ENCODE measurements at places on chromosomes 2 and 18.

- DNase-seq, result no peak
Measured at GRCh38 chr2:235582081-235582686, 88.3 kb downstream of the AGAP1 start.

GRCh38 chr2:133437492-133437891 lies 130.8 kb downstream of the NCKAP5 start:
- DNase-seq, result no peak

- DNase-seq, result peak; percentile 68
Measured at GRCh38 chr18:48002933-48003365, 72.5 kb upstream of the SMAD2 start.

GRCh38 chr2:215313255-215313613 lies 1.4 kb downstream of the ATIC start:
- no peak for DNase-seq

GRCh38 chr18:22828171-22828570 lies 105.0 kb upstream of the RBBP8 start:
- no peak for DNase-seq

DNA sequence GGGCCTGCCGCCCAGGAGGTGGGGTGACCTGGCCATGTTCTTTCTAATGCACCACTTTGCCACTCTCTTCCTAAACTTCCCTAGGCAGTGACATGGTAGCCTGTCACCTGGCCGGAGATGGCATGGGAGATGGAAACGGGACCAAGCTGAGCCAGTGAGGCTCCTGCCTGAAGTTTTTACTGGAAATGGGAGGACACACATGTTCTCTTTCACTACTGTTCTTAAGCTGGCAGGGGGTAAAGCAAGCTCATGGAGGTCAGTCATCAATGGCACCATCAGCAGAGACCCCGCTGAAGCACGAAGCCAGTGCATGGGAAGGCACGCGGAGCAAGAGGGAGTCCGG lies 50.7 kb downstream of the ATIC start:
- DNase-seq, result no peak

DNA sequence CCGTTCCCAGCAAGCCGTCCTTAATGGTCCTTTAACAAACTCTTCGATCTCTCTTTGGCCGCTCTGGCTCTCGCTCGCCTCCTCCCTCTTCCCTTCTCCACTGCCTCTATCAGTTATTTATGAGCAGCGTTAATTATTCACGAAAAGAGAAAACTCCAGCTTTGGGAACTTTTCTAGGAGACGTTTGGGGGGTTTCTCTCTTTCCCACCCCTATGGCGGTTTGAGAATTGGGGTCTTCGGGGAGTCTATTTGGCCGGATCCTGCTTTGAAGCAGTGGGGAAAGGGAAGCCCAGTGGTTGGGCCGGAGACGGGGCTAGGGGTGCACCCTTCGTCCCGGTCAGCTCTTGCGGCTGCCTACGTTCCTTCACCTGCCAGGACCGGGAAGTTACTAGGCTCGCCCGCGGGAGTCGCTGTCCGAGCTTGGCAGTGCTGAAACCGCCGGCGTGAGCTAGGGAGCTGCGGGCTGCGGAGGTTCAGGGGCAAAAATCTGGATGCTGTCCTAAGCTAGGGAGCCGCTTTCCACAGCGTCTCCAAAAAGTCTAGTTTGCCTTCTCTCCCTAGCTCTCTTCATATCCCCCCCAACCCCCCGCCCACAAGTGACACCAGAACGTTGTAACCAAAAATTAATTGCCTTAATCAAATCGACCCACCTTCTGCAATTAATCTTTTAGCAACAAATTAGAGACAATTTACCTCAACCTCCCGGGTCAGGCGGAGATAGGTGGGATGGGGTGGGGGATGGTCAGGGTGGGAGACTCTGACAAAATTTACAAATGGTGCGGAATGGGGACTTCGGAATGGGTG lies 8.9 kb upstream of the SKOR2 start:
- no peak for DNase-seq

DNA sequence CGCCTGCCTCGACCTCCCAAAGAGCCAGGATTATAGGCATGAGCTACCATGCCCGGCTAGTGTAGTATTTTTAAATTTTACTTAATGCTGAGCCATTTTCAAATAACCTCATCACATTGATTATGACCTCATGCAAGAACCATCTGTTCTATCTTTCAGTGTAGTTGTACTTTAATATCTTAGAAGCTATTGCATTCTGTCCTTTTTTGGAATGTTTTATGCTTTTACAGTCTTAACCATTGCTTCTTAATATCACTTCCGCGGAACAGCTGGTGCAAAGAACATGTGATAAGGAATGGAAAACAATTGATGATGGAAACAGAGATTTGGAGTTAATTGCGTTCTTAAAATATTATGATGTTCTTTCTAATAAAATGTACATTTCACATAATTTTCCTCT lies 2.7 kb downstream of the GEN1 start:
- no peak for DNase-seq

DNA sequence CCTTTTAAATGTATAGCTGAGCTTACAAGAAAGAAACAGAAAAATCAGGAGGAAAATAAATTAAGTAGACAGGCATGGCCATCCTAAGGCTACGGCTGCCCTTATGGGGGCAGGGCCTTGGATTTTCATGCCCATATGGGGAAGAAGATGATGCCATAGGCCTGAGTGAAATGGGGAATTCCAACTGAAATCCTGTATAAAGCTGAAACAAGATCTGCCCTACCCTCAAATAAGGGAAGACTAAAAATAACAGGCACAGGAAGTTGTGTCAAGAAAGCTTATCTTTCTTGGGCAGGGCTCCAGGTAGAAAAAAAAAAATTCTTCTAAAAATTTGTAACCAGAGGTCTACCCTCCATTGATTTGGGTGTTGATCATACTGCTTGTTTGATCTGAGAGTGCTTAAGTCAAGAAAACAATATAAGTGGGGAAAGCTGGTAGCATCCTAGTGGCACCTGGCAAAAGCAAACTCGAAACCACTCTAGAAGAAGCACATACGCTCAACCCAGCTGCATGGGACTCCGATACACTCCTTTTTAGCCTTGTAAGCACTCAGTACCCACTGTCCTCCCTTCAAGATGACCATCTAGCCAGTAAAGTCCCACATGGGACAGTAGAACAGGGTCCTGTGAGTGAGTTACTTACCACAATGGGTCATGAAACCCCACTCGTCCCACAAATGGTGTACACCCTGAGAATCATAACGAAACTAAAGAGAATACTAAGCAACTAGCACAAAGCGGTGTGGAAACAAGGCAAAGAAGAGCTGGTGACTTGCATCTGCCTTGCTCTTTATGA lies 22.3 kb downstream of the DNAH7 start:
- DNase-seq, result no peak

DNA sequence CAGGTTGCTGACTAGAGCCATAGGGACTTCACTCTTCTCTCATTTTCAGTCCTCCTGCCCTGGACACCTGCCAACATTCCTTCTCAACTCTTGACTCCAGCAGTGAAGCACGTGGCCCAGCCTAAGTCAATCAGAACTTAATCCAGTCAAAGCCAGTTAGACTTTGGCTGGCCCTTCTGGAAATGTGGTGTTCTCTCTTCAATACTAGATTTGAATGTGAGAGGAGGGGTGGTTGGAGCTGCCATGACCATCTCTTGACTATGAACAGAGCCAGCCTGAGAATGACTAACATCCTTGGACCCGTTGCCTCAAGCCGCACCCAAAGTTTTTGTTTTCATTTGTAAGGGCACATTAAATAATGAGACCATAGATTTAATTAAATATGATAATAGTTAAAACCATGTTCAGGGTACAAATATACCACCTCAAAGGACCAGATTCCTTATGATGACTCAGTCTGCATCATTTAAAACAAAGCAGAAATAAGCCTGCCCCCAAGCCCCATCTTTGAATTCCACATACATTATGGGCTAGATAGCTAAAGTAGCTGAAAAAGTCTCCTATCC lies 49.7 kb upstream of the RASGRP3 start:
- DNase-seq, result peak; percentile 41

DNA sequence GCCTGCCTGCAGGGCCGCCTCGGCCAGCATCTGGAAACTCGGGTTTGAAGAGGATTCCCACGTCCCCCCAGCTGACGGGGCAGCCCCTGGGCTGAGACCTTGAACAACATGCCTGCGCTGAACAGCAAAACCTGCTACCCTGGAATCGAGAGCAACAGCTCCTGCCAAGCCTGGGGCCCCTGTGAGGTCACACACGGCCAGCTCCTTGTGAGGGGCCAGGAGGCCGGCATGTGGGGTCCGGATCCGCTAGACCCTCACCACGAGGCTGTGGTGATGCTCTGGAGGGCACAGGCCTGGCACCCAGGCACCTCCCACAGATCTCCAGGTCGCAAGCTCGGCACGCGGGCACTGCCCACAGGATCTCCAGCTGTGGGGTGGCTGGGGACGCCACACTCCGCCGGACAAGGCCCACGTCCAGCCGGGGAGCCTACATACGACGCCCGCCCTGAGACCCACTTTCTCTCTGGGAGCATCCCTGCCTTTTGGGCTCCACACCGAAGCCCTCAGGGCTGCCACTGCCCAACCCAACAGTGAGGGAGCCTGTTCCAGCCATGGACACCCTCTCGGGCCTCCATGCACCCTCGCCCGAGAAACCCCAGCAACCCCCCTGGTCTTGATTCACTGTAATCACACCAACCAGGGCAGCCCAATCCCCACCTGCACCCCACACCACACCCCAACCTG lies 34.1 kb downstream of the SLC66A2 start:
- no peak for DNase-seq

DNA sequence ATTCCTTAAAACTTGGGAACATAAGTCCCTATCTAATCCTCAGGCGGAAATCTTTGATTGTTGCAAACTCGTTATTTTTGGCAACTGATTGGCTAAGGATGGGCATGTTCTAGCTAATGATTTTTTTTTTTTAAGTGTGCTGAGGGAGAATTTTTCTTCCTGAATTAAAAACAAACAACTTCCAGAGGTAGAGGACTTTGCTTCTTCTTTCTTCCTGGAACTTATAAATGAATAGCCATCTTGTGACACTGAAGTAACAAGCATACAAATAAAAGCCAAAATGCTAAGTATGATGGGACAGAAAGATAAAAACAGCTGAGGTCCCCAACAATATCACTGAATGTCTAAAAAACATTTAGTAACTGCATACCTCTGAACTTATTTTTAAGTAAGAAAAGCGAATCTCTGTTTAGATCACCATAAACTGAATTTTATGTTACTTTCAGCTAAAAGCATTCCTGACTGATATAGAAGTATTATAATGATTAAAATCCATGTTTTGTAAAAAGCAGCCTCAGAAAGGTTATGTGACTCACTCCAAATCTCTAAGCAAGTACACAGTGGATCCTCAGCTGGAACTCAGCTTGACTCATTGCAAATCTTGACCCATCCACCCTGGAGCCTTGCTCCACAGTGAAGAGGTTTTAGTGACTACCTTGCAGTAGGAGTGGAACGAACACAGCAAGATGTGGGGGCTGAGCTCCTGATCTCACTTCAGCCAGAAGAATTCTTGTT lies 344.4 kb downstream of the CLIP4 start:
- DNase-seq, result no peak

Data from HT-29 (cell line).